ENCODE measurements at places on chromosomes 4 and X. TPM values are rescaled to one million over a fixed set of nuclear protein-coding genes. Genes with fewer than 3 reads are reported as not detected.

The GATA1 gene
- total RNA-seq = not detected

DNA sequence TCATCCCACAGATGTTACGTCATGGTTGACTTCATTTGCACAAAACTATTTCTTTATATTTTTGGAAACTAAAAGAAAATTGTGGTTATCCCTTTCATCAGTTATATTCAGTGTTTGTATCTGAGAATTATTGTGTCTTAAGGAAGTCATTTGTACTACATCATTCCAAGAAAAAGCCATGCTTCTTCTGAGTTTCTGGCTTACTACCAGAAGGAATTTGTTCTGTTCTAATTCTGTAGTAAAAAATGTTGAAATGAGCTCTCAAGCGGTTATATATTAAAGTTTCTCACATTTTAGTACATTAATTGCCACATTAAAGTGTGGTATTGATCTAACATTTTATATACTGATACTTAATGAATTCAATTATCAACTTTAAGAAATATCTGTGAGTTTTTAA lies 1844.5 kb downstream of the PCDH7 start:
- no peak for DNase-seq

- DNase-seq = no peak
Measured at GRCh38 chrX:53374222-53374820, 48.1 kb downstream of the SMC1A start.

The CLTRN gene
- 0.22 TPM for total RNA-seq

DNA sequence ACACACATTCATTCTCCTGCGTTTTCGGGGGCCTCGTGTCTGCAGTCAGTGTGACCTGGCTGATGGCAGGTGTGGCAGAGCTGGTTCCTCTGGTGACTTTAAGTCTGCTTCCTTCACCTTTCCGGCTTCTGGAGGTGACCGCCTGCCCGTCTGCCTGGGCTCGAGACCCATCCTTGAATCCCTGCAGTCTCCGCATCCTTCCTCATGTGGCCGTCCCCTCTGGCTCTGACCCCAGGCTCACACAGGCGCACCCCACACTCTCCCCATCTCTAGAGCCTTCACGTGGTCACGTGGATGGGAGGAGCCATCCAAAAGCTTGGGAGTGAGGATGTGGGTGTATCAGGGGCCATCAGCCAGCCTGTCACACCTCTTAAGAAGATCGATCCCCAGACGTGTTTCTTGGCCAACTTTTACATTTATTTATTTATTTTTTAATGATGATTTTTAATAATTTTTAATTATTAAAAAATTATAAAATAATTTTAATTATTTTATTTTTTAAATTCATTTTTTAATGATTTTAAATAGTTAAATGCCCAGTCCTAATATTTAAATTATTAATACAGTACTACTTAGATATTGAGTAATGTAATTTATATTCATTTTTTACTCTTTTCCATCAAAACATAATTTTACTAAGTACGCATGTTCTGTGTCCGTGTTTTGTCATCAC lies 20.9 kb downstream of the RGS12 start:
- no peak for DNase-seq

The SASH3 gene
- 76.7 TPM for total RNA-seq

DNA sequence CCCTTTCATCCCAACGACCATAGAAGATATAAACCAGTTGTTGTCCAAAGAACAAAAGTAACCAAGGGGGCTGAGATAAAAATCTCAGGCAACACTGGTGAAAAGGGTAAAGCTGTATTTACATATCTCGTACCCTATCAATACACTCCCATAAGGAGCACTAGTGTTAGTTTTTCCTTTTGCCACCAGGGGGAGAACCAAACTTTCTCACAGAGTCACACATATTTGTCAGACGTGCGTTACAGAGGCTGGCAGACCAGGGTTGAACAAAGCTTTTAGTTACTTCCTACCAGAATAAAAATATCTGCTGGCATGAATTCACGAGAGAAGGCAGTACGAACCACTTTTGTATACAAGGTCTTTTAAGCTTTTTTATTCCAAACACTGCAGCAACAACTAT lies 88.3 kb downstream of the AMELX start:
- DNase-seq = no peak

DNA sequence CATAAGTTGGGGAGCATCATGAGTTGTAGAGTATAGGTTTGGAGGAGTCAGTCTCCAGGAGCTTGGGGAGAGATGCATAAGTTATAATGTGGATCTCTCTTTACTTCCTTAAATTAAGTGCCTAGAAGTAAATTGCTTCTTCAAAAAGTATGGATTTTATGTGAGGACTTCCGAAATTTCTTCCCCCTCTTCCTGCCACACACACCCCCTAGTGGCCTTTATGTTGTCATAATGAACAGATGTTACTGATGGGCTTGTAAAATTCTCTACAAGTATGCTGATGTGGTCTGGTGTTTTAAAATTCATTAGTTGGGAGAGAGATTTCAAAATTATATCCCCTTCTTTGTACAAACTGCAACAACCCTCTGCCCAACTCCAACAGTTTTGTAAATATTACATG lies 2.3 kb upstream of the METTL14 start:
- DNase-seq = no peak

DNA sequence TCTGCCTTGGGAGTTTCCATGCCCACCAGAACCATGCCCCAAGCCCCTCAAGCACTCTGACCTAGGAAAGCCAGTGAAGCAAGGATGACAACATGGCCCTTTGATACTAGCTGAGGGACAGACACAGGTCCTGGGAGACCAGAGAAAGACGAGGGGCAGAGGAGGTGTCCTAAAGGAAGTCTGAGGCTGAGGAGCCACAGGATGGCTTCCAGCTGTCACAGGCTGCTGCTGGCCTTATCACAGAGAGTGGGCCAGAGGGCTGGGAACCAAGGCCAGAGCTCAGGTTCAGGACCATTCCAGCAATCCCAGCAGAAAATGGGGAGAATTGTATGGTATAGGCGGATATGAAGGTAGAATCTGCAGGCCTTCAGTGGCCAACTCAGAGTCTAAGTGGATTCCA lies 31.7 kb upstream of the MSANTD1 start:
- DNase-seq = no peak

DNA sequence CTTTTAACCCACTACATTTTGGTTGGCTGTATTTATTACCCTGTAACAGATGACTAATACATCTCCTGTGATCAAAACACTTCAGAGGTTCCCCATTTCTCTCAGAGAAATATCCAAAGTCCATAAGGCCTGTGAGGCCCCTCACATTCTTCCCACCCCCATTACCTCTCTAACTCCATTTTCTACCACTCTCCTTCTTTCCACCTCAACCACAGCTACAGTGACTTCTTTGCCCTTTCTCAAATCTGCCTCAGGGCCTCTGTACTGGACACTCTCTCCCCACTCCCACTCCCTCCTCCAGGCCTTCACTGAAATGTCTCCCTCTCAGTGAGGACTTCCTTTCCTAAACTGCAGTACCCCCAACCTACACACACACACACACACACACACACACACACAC lies 8.4 kb upstream of the TMEM144 start:
- no peak for DNase-seq

GRCh38 chr4:184261246-184261645 lies 43.6 kb upstream of the ENPP6 start:
- DNase-seq = no peak

DNA sequence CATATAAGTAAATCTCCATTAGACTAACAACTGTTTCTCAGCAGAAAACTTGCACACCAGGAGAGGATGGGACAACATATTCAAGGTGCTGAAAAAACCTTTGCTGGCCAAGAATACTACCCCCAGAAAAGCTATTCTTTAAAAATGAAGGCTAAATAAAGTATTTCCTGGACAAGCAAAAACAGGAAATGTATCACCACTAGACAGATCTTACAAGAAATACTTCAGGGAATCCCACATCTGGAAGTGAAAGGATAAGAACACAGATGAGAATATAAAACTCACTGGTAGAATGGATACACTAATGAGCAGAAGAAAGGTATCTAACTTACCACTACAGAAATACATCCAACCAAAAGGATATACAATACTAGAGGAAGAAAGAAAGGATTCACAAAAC lies 27.0 kb upstream of the ADH1C start:
- no peak for DNase-seq

The CUL4B gene
- total RNA-seq = 30.0 TPM

GRCh38 chr4:150385606-150386005 lies 196.3 kb upstream of the MAB21L2 start:
- DNase-seq = no peak

The BCOR gene
- 38.5 TPM for total RNA-seq

The LUZP4 gene
- total RNA-seq = not detected

DNA sequence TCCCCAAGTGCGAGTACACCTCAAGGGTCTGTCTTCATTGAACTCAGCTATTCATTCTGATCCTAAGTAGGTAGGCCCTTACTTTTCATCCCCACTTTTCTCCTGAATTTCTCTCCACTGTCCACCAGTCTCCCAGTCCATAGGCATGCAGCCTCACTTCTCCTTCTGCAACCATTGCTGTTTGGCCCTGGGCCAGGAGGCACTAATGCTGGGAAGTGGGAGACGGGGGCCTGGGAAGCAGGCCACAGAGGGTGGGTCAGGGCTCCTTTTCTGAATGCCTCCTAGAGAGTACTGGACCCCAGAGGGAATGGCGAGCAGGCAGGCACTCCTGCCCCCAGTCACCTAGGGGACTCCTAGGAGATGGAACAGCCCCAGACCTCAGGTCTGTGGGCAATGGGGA lies 203.5 kb upstream of the RPL34 start:
- no peak for DNase-seq

The MAGEA2B gene
- total RNA-seq = not detected

The ZRSR2 gene
- total RNA-seq = 21.2 TPM

DNA sequence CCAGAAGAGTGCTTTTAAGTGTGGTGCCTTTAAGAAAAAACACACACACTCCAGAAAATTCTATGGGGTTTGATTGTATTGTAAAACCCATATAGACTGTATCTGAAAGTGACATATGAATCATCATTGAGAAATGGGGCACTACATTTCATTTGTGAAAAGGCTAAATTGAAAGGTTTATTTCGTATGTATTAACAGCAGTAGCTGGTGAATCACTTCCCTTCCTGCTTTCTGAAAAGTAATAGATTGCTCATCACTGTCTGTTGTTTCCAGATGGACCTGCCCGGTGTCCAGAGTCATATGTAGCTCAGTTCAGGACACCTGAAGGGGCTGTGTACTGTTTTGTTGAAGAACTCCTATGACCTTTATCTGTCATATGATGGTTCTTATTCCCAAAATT lies 28.1 kb upstream of the HPRT1 start:
- DNase-seq = no peak

The FAM9B gene
- not detected for total RNA-seq

The PABPC5 gene
- not detected for total RNA-seq

DNA sequence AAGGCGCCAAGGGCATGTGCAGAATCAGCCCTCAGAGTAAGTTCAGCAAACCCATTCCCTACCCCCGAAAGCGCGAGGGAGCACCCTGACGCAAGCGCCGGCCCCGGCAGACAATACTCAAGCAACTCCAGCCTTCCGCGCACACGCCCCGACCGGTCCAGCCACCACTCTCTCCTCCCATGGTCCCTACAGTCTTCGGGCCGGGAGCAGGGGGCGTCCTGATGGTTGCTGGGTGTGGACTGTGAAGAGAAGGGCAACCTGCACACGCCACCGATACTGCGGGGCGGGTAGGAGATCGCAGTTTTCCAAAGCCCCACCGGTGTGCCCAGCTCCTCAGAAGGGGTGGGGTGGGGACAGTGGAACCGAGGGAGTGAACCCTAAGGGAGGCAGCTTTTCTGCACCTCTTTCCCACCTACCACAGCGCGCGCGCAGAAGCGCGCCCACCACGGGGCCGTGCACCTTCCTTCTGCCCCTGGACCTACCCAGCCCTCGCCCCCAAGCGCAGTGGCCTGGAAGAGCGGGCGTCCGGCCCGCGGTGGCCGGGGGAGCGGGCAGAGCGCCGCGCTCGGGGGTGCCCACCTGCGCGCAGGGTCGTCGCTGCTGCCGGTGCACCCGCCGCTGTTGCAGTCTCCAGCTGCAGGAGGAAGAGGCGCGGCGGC lies 650.2 kb upstream of the DIPK2B start:
- no peak for DNase-seq

- peak; percentile 36 for DNase-seq
Measured at GRCh38 chrX:154436374-154436982, 476 bp upstream of the GDI1 start.

DNA sequence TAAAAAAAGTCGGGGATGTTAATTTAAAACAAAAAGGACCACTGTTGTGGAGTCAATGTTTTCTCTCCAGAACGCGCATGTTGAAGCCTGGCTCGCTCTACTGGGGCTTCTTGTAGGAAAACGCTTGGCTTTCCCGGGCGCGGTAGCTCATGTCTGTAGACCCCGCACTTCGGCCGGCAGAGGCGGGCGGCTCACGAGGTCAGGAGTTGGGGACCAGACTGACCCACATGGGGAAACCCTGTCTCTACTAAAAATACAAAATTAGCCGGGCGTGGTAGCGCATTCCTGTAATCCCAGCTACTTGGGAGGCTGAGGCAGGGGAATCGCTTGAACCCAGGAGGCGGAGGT lies 15.6 kb downstream of the NELFA start:
- no peak for DNase-seq

GRCh38 chrX:46408553-46409407 lies 136.4 kb downstream of the ZNF674 start:
- peak; percentile 43 for DNase-seq

The PRRG3 gene
- not detected for total RNA-seq

The NHS gene
- total RNA-seq = 0.03 TPM

The STARD8 gene
- total RNA-seq = not detected

The CFI gene
- not detected for total RNA-seq

The WWC2 gene
- 0.73 TPM for total RNA-seq
